AML-193 (cell line): ENCODE measurements at places on chromosomes 7 and 10.

DNA sequence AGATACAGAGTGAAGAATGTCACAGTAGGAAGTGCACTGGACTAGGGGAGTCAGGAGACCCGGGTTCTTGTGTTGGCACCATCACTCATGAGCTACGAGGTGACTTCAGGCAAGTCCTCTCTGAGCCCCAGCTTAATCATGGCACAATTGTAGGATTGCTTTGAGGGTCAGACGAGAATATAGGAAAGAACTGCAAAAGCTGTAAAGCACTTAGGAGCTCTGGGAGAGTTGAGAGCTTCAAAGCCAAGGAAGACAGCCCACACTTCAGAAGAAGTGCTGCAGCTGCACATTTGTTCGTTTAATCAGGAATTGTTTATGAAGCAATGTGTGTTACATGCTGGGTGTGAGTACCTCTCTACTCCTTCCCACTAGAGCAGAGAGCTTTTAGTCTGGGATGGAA, 4.4 kb downstream of the FBH1 start:
- no peak for DNase-seq

DNA sequence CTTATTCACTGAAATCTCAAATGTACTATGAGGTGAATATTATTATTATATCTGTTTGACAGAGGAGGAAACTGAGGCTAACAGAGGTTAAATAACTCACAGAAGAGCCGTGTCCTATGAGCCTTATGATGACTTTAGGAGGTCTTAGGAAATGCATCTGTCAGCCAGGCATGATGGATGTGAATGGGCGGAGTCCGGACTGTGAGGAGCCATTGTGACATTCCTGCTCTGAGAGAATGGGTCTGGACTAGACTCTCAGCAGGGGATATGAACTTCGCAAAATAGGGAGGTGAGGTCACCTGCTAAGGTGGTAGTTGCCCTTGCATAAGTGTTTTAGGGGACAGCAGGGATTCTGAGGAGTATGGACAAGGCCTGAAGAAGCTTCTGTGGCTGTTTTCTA, 153.6 kb downstream of the TMEM178B start:
- DNase-seq: no peak

DNA sequence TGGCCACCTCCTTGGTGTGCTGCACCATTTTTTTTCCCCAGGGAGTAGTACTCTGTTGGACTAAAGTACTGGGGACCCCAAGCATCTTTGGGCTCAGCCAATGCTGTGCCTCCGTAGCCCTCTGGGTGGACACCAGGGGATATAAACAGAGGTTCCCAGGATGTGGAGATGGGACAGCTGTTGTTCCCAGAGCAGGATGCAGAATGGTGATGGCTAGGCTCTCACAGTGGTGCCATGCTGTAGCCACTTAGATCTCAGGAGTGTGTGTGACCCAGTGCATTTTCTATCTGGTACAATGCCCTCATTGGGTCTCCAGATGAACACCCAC, 50.9 kb upstream of the SCIN start:
- DNase-seq: no peak

DNA sequence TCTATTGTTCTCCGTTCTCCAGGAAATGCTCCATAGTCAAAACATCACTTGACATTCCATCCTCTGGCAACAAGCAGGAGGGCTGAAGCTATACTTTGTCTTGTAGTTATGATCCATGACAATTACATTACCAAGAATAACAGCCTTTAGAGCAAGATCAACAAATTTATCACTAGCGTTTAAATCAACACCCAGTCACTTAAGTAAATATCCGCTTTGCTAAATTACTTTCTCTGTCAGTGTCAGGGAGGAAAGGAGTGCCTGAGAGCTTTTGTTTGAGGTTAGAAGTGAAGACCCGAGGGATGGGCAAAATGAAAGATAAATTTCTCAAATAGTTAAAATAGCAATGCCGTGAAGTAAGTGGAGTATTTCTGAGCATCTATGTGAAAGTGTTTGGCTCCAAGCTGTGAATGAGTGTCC, 236.1 kb upstream of the BMPER start:
- DNase-seq: no peak

DNA sequence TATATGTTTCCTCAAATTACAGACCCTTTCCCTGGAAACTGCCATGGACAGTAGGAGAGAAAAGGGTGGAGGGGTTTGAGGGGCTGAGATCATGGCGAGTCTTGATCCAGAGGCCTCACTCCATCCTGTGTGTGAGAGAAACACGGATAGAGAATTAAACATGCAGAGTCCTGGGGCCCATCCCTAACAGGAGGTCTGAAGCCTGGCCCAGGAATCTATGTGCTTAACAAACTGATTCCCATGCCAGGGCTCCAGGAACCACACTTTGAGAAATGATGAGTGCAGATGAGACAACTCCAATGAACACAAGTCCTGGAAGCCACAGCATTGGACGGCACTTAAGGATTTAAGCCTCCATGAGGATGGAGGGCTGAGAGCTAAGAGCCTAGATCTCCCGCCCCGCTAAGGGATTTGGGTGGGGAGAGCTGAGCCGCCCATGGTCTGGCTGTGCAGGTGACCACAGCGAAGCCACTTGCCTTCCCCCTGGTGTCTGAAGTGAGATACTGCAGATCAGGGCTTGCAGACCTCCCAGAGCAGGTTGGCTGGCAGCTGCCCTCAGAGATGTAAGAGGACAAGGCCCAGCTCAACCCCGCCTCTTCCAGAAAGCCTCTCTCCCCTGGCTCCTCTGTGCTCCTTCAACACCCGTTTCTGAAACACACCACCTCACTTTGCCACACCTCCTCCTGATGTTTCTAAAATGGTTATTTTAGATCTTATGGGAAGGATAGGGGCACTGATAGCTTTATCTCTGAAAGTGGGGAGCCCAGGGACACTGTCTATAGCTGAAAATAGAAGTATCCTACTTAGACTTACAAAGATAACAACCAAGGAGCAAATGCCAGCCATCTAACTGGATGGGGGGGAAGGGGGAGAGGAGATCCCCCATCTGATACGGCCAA, 24.8 kb upstream of the EIF5AL1 start:
- DNase-seq: peak; percentile 60

DNA sequence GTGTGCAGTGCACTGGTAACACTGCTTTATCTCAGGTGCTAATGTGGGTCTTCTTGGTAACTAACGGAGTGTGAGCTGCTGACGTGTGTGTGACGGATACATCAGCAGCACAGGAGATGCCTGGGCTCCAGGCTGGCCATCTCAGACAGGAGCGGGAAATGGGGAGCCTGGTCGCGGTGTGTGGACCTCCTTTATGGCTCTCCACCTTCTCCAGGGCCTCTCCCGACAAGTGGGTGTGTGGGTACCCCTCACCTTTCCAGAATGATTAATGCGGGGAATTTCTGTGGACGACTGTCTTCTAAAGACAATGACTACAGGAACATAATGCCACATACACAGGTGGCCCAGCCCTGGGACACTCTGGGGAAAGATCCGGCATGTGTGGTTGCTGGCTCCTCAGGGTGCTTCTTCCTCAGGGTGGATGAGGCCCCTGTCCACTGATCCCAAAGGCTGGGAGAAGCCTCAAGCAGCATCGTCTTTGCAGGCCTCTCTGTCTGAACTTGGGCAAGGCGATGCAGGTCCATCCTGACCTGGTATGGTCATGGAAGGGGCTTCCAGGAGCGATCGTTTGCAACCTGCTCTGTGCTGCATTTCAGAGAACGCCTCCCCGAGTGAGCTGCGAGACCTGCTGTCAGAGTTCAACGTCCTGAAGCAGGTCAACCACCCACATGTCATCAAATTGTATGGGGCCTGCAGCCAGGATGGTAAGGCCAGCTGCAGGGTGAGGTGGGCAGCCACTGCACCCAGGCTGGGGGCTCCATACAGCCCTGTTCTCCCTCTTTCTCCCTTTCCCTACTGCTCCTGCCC, 20.3 kb upstream of the CSGALNACT2 start:
- DNase-seq: no peak

GRCh38 chr7:158432369-158433341, 155.0 kb downstream of the PTPRN2 start:
- DNase-seq: no peak

GRCh38 chr7:38822549-38822948, 86.4 kb downstream of the VPS41 start:
- no peak for DNase-seq

DNA sequence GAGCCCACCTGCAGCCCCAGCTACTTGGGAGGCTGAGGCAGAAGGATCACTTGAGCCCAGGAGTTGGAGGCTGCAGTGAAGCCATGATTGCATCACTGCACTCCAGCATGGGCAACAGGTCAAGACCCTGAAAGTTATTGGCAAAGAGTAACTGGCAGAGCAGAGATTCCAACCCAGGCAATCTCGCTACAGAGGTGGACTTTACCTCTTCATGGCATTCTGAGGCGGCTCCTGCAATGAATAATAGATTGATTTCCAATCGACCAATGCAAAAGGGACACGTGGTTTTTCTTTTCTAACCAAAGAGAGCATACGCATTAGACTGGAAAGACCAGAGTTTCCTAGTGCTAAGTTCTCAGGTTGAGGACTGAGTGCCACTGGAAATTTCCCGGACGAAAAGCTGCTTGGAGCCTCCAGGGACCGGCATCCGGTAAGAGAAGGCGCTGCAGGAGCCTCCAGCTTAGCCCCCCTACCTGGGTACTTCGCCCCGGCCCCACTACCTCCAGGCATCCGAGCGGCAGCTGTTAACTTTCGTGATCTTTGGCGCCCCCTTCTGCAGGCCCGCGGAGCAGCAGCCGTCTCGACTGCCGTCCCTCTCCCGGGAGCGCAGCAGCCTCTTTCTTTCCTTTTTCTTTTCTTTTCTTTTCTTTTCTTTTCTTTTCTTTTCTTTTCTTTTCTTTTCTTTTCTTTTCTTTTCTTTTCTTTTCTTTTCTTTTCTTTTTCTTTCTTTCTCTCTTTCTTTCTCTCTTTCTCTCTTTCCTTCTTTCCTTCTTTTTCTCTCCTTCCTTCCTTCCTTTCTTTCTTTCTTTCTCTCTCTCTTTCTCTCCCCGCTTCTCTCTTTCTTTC, 4.1 kb downstream of the MBLAC1 start:
- DNase-seq: peak; percentile 21

GRCh38 chr7:129779602-129780256, 168.2 kb downstream of the NRF1 start:
- no peak for DNase-seq

GRCh38 chr7:148914208-148914777, 30.2 kb upstream of the EZH2 start:
- DNase-seq: no peak

- DNase-seq: no peak
Measured at GRCh38 chr10:13853854-13854253, 267.1 kb downstream of the PRPF18 start.

GRCh38 chr7:85153715-85154114, 33.1 kb downstream of the SEMA3D start:
- no peak for DNase-seq

GRCh38 chr7:106448992-106449859, 164.4 kb upstream of the NAMPT start:
- no peak for DNase-seq

DNA sequence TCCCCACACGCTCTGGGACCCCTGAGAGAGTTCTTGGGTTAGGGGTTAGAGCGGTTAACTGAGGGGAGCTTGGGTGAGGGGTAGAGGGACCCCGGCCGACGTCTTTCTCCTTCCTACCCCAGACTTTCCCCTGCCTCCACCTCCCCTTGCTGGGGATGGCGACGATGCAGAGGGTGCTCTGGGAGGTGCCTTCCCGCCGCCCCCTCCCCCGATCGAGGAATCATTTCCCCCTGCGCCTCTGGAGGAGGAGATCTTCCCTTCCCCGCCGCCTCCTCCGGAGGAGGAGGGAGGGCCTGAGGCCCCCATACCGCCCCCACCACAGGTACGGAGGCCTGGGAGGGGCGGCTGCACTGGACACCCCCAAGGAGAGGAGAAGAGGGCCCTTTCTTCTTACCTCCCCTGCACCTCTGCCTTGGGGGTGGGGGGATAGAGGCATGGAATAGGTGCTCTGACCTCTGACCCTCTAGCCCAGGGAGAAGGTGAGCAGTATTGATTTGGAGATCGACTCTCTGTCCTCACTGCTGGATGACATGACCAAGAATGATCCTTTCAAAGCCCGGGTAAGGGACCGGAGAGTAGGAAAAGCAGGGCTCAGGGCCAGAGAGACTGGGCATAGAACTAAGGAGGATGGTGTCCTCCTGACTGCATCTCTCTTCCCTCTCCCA, 1.1 kb downstream of the ZYX start:
- DNase-seq: no peak

DNA sequence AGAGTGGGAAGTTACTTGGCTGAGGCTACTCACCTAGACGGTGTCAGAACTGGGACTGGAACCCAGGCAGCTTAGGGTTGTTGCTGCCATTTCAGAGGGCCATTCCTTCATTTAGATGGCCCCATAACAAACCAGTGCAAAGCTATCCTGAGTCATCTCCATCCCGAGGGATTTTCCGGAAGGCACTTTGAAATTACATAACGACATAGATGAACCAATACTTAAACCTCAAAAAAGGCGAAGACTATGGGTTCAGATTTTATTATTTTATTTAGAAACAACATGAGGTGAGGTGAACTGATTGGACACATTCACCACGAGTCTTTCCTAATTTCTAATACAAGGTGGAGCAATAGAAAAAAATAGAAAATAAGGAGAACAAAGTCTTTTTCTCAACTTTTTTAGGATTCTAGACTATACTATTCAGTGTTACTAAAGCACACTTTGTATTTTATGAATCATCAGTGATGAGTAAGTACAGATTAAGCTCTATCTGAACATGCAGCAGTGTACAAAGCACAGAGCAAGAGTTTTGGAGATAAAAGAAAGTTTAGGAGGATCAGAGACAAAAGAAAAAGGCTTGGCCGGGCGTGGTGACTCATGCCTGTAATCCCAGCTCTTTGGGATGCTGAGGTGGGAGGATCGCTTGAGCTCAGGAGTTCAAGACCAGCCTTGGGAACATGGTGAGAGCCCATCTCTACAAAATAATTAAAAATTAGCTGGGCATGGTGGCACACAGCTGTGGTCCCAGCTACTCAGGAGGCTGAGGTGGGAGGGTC, 79.5 kb upstream of the SVIL start:
- no peak for DNase-seq

DNA sequence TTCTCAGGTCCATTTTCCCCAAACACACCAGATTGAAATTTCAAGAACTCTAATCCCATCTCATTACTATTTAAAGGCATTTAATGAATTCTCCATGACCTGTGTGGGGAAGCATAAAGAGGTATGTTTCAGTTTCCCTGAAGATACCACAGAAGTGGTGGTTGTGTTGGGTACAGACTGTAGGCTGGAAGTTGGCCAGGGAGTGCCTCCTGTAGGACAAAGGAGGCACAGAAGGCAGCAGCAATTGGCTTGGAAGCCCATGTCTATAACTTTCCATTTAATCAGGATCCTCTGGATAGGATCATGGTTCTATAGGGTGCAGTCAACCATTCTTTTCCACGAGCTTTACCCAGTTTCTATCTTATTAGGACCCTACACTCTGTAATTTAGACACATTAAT, 8.6 kb upstream of the BET1 start:
- no peak for DNase-seq

GRCh38 chr10:124691002-124691401, 53.2 kb downstream of the FAM53B start:
- no peak for DNase-seq

- DNase-seq: no peak
Measured at GRCh38 chr10:535051-535450, 154.4 kb downstream of the DIP2C start.

- DNase-seq: no peak
Measured at GRCh38 chr10:15140698-15141097, 27.8 kb downstream of the NMT2 start.
